Ecto neural progenitor cell (in vitro differentiated cells): ENCODE measurements at places on chromosomes 1 and 21.
A peak's percentile ranks its signal among the peaks of the same experiment; 100 is the strongest.

GRCh38 chr1:230208619-230209261 is 141.7 kb downstream of the GALNT2 start:
- no peak for DNase-seq

DNA sequence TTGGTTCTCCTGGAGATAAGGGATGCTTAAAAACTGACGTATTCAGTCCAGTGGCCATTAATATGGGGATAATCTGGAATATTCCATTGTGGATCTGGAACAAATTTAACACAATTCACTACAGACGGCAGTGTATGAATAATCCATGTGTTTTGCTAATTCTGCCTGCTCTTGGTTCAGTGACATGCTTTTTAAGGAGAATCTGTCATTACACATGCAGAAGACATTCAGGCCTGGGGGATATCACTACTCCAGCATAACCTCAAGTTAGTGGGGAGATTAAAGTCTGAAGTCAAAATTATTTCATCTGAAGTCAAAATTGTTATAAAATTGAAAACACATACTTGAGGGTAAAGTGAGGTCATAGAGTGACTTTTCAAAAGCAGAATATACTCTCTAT is 789.3 kb downstream of the USP25 start:
- DNase-seq, result no peak

GRCh38 chr1:229229721-229230139 is 41.2 kb upstream of the RAB4A start:
- DNase-seq, result no peak

DNA sequence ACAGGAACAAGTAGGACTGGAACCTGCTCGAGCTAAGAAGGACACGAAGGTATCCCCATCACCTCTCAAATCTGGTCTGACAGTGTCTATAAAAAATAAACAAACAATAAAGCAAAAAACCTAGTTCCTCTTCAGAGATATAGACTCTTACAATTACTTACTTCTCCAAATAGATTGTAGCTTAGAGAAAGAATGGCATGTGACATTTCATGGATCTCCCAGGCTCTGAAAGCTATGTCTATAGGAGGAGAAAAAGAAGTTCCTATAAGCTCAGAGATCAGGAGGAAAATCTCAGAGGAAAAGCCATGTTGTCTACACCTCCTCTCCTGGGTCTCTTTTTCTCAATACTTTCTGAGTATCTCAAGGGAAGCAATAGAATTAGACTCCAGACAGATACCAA is 12.3 kb upstream of the OR10J5 start:
- DNase-seq, result no peak

- DNase-seq, result peak; percentile 41
Measured at GRCh38 chr21:46122237-46122671, 24.3 kb downstream of the COL6A2 start.

DNA sequence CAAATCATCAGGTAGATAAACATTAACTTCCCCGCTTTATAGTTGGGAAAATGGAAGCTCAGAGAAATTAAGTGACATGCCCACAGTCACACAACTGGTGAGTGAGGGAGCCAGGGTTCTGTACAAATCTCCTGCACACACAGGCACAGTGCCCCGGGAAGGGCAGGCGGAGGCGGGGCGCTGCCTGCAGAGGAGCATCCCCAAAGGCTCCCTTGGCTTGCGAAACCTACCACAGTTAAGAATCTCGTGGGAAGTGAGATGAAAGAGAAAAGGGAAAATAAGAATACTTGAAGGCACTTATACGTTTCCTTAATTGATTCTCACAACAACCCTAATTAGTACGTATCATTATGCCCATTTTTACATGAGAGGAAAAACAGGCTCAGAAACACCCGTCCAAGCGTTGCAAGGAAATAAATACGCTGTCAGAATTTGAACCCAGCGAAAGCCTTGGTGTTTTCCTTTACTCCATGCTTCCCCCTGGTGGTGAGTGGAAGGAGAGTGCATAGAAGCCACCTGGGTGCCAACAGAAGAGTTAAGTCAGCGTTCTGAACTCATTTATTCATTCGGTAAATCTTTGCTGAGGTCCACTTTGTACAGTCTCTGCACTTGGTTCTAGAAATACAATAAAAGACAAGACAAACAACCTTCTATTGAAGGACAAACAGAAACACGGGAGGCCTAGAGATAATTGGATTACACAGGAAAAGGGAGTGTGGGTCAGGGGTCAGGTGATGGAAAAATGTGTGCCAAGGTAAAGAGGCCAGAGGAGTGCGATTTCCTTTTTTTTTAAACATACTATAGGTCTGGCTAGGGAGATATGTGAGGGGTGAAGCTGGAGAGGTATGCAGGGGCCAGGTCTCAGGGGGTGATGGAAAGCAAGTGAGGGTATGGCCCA is 28.4 kb downstream of the ACP6 start:
- no peak for DNase-seq

DNA sequence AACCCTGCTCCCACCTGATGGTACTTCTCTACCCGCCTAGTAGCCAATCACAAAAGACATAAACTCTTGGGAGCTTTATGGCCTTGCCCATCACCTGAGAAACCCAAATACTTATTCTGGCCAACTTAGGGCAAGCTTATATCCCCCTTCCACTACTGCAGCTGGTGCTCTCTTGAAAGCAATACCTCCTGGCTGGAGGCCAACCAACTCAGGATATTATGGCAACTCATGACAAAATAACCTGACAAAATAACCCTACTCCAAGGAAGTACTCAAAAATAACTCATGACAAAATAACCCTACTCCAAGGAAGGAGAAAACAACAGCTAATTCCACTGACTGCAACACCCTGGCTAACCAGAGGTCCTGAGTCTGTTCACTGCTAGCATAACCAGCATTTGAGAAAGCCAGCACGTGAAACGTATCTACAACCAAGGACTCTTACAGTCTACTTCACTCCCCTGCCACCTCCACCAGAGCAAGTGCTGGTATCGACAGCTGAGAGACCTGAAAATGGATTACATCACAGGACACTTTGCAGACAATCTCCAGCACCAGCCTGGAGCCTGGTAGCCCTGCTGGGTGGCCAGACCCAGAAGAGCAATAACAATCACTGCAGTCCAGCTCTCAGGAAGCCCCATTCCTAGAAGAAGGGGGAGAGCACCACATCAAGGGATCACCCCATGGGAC is 179.9 kb downstream of the COL24A1 start:
- DNase-seq, result no peak

- no peak for DNase-seq
Measured at GRCh38 chr1:97621955-97622354, 298.9 kb downstream of the DPYD start.

- DNase-seq, result no peak
Measured at GRCh38 chr1:228154670-228155571, 5.2 kb downstream of the GJC2 start.

DNA sequence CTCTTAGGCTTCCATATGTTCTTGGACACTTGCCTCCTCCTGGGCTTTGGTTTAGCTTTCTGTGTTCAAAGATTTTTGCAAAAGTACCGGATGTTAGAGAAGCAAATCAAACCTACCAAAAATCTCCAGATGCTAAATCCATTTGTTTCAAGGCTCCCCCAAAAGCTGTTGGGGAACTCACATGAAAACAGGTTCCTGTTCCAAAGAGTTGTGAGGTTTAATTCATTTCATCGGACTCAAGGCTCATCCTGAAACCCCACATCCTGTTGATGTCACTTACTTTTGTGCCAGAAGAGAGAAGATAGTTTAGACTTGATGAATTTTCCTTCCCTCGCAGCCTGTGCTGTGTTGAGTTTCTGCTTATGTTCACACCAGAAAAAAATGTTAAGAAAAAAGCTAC is 41.7 kb upstream of the RXRG start:
- DNase-seq, result no peak
